Activated CD4-positive, alpha-beta T cell treated with anti-CD3 and anti-CD28 coated beads, Interleukin-2, amount 50 U/mL, for 16 hours (primary cell): ENCODE measurements at places on chromosomes 4 and X.

DNA sequence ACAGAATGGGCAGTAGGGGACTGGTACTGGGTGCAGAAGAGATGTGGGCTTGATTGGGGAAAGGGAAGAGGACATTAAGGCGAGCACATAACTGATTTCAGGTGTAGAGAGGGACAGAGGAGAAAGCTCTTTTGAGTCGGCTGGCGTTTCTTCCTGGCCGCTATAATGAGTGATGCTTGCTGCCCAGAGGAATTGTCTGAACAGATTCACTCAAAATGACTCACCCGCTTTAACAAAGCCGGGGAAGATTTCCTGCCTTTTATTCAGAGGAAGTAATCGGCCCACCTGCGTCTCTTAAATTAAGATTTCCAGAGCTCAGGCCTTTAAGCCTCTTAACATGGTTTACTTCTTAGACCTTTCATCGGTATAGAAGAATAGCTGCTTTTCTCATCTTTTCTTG, 102.1 kb upstream of the AP1S2 start:
- no peak for DNase-seq

- DNase-seq = no peak
These were observed 106.6 kb upstream of the NRK start for GRCh38 chrX:105715746-105716145.

DNA sequence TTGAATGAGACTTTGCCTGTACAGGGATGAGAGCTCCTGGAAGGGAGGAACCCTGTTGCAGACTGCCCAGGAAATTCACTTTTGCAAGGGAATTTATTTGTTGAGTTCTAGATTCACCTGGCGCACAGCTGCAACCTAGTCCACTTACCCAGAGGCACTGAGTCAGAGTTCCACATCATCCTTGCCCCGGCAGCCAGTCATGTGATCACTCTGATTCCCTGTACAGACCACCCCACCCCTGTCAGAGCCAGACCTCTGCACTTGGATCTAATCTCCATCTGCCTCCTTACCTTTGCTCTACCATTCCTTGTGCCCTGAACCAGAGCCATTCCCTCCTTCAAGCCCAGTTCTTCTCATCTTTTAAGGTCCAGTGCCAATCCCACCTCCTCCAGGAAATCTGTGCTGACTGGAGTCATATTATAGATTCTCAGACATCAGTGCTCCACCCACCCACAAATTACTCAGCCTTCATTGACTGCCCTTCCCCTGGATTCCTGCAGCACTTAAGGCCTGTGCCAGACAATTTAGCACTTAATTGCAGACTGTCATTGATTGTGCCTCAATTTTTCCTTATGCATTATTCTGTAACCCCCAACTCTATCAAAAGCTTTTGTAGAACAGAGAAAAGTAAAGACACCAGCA, 84.1 kb upstream of the MAGEA4 start:
- DNase-seq = no peak

- DNase-seq = no peak
These were observed 79.2 kb downstream of the F11 start for GRCh38 chr4:186345184-186345583.

DNA sequence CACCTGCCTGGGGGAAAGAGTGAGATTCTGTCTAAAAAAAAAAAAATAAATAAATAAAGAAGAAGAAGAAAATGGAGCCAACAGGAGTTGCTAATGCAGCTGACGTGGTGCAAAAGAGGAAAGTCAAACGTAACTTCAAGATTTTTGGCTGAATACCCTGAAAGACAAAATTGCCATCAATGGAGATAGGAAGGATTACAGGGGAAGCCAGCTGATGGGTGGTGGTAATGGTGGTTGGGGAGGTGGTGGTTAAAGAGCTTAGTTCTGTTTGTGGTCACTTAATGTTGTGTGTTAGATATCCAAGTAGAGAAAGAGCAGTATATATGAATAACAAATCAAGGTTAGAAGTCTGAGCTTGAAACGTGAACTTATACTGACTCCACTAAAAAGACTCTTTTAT, 225.4 kb downstream of the ARHGAP24 start:
- no peak for DNase-seq

- peak; percentile 78 for DNase-seq
These were observed 48.6 kb downstream of the PDGFRA start for GRCh38 chr4:54277691-54278090.

DNA sequence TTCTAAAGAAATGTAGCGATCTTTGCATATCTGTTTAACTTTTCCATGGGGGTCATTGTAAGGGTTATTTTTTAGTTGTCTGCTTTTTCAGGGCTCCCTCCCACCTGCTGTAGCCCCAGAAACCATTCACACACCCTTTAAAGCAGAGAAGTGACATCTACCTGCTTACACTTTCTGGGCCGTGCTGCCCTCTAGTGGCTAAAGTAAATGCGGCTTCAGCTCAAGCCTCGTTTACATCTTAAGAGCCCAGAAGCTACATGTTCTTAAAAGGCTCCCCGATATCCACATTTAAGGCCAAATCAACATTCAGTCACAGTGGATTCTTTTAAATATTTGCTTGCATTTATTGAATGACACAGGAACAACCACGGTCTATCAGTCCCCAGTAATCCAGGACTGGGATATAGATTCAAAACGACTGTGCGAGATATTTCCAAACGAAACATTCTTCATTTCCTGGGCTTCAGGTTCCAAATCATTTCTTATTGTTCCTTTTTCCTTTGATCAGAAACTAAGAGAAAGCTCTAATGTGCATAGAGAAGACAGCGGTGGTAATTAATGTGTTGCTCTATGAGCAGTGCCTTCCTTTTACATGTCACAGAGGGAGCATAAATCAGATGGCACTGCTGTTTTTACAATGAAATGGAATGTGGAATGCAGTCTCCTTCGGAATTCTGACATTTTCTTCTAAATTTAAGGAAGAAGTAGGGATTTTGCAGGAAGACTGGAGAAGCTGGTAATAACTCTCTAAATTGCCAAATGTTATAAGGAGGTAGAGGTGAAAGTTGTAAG, 119.9 kb downstream of the RASGEF1B start:
- DNase-seq = peak; percentile 64

GRCh38 chrX:37922928-37923327, 75.6 kb upstream of the DYNLT3 start:
- no peak for DNase-seq

GRCh38 chr4:188408244-188409030, 269.2 kb downstream of the TRIML1 start:
- no peak for DNase-seq

GRCh38 chr4:27360790-27361267, 500.2 kb downstream of the STIM2 start:
- no peak for DNase-seq

GRCh38 chrX:68918202-68918601, 89.4 kb downstream of the EFNB1 start:
- no peak for DNase-seq

GRCh38 chr4:156312261-156312847, 358.7 kb upstream of the CTSO start:
- no peak for DNase-seq

- DNase-seq = no peak
These were observed 121.7 kb downstream of the RBM47 start for GRCh38 chr4:40507977-40508376.

GRCh38 chr4:106444557-106444956, 76.0 kb upstream of the GIMD1 start:
- no peak for DNase-seq

DNA sequence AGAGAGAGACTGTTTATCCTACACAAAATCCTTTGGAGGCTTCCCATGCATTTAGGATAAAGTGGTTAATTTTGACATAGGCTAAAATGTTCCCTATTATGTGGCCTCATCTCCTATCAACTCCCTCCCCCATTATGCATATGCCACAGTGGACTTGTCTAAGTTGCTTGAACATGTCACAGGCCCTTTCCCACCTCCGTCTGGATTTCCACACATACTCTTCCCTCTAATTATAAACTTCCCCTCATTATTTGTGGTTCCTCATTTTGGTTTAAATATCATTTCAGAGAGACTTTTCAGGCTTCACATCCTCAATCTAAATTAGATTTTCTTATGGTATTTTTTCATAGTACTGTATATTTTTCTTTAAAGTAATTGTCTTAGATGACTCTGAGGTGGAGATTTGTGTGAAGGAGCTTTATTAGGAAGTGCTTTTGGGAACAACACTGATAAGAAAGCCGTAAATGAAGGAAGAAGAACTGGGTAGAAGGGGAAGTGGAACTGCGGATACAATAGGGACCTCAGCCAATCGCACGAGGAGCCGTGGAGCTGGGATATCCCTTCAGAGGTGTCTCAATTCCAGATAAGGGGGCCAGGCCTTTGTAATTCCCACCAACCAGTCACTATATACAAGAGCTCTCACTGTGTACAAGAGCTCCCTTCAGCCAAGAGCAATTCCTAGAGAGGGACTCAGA, 7.9 kb downstream of the C4orf17 start:
- DNase-seq = no peak

GRCh38 chr4:159856451-159856850, 753.6 kb downstream of the RAPGEF2 start:
- DNase-seq = no peak

- no peak for DNase-seq
These were observed 212.7 kb downstream of the CENPC start for GRCh38 chr4:67332627-67333026.

GRCh38 chr4:35166466-35166865, 1077.8 kb downstream of the ARAP2 start:
- DNase-seq = no peak

DNA sequence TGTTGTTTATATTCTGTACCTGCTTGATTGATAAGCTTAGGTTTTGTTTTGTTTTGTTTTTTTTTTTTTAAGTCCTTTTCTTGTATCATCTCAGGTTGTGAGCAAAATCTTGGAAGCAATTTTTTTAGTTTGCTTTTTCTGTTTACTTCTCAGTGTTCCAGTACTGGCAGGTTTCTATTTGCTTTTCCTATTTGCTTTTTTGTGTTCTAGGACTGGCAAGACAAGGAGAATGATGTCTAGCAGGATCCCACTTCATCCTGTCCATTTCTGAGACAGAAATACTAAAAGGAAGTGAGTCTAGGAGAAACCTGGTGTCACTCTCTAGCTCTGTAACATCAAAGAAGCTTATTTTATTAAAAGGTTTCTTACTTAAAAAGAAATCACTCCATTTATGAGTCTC, 15.6 kb downstream of the CXCL13 start:
- DNase-seq = no peak

DNA sequence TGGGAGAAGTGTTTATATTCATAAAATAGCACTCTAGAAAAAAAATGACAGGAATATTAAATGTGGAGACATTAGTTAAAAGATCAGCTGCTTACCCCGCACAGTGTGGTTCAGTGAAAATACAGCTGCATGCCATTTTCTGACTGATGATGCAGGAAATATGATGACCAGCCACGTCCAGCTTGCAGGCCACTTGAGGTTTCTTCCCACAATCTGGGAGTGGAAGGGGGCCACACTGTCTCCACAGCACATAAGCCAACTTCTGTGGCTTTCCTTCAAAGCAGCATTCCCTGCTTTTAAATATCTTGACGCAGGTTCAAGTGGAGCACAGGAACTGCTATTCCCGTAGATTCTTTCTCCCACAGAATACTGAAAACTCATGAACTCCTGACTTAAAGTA, 173.4 kb upstream of the GALNT7 start:
- no peak for DNase-seq

DNA sequence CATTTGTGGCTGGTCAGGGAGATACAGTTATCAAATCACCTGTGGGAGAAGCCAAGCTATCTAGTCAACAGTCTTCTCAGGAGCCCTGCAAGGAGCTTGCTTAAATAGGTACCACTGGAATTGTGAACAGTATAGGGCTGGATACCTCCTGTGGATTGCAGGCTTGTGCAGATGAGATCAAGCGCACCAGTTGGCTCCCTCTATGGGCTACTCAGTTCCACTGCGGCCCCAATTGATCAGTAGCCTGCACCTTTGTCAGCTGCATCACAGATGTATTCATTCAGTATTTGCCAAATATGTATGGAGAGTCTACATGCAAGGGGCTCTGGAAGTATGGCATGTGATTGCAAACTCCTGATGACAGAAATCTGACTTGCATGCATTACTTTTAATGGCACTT, 28.6 kb downstream of the TEX13A start:
- DNase-seq = peak; percentile 3

DNA sequence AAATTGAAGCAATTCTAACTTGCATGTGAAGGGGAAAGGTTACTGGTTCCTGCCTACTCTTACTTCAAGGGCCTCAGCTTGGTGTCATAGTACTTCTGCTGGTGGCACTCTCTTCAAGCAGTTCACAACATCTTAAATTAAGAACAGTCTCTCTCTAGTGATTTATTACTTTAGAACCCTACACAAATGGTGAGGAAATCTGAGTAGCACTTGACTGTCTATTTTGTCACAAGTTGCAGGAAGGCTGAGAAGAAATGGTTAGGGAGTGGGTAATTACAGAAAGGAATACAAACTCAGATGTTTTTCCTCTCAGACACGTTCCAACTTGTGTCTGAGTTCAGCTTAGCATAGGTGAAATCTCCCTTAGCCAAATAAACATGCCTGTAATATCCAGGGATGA, 242.3 kb upstream of the GRIA3 start:
- no peak for DNase-seq

DNA sequence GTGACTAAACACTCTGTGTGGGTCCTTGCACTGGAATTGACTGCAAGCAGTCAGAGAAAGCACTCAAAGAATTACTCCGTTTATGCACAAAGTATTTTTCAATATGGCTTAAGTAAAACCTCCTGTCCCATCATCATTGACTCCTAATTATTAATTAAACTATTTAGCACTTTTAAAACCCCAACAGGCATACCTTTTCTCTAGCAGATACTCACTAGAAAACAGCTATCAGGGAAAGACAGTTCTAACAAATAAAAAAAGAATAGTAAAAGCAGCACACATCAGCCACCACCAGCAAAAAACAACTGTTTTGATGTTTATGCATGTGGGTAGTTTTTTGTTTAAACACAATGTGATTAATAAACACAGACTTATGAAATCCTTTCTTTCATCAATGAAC, 66.2 kb upstream of the GYPA start:
- no peak for DNase-seq

GRCh38 chr4:31467781-31468180, 747.6 kb downstream of the PCDH7 start:
- DNase-seq = no peak

- DNase-seq = no peak
These were observed 154.0 kb downstream of the GRIA3 start for GRCh38 chrX:123337886-123338639.

DNA sequence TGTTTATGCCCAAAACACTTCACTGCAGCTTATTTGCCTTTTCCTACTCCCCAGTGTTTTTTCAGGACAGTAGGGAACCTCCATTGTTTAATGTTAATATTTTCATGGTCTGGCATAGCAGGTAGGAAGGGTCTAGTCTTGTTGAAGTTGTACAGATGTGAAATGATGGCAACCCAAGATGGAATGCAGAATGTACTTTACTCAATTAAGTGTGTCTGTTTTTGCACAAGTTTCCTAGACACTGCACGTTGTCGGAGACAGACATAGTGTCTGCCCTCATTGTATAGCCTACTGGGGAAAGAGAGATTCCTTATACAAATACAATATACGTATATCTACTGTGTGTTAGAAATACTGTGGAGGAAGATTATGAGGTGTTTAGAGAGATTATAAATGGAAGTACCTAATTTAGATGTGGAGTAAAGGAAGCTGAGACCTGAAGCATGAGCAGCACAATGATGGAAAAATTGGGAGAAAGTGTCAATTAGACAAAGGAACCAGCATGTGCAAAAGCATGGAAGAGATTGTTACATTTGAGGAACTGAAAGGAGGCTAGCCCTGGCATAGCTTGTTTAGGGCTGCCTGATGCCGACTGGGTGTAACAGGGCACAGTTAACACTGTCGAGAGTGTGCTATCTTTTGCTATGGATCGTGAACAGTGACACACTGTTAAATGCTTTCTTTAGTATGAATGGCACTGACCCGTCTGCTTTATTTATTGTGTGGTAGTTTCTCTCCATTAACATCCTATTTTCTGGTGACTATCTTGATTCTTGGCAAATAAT, 18.4 kb downstream of the CPEB2 start:
- no peak for DNase-seq
